H1 (cell line): ENCODE measurements at places on chromosomes 1 and 21.

GRCh38 chr1:9128520-9129265, at the start of gene GPR157:
TSS of gene GPR157 (minus strand) at chr1:9129102. CDS start at chr1:9129027, 75 bp downstream.
- DNase-seq, result peak; percentile 33

DNA sequence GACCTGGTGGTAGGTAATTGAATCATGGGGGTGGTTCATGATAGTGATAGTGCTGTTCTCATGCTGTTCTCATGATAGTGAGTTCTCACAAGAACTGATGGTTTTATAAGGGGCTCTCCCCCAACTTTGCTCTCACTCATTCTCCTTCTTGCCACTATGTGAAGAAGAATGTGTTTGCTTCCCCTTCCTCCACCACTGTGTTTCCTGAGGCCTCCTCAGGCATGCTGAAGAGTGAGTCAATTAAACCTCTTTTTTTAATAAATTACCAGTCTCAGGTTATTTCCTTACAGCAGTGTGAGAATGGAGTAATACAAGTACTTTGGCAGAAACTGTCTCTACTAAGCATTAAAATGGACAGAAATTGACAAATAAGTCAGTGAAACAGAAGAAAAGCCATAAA, 21.6 kb downstream of the RAB3GAP2 start:
- DNase-seq, result no peak

DNA sequence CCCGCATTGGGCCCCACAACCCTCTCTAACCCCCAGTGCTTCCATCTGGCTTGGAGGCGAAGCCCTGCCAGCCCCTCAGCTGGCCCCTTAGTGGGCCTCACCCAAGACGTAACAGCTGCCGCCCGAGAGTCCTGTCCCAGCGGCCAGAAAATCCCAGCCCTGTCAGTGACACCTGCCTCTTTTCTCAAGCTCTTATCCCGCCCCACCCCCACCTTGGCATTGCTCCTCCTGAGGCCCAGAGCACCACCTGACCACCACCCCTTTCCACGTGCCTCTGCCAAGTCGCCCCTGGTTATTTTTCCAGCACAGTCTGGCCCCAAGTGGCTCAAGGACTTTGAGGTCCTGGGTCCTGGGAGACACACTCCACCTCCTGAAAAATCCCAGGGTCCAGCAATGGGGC, 5.9 kb upstream of the CTRC start:
- DNase-seq, result no peak

DNA sequence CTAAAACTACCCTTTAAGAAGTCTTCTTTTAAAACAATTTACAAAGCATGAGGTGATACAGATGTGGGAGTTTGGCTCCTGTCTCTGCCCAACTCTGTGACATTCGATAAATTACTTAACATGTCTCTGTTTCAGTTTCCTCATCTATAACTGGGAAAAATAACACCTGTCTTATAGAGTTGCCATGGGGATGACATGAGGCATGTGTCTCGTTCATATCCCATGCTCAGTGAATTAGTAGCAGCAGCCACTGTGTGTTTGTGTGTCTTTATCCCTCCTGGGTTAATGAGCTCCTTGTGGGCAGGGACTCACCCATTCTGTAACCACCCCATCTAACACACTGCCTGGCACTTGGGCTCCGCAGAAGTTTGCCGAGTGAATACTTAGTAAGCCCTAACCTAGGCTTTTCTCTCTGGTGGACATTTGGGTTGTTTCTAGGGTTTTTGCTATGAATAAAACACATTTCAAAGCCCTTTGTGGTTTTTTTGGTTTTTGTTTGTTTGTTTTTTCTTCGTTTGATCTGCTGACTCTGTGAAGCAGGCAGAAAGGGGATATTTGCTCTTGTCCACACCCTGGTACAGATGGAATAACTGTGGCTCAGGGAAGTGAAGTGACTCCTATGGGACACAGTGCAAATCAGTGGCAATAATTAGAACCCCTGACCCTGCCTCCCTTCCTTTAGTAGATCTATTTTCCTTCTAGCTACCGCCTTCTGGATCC, 797 bp upstream of the KCNJ9 start:
- DNase-seq, result no peak

GRCh38 chr1:232018231-232019025, 391.8 kb downstream of the DISC1 start:
- no peak for DNase-seq

- DNase-seq, result peak; percentile 37
Measured at GRCh38 chr1:7290971-7291970, 479.8 kb upstream of the VAMP3 start.

- no peak for DNase-seq
Measured at GRCh38 chr1:3770047-3770765, 2.3 kb upstream of the SMIM1 start.
